Ovary (tissue), 10 donors: ENCODE measurements at places on chromosomes 16 and 17. TPM values are rescaled to one million over a fixed set of nuclear protein-coding genes. Genes with fewer than 3 reads are reported as not detected.

Gene ELP5
- 55.7 TPM for total RNA-seq

Gene PPY
- not detected for total RNA-seq

DNA sequence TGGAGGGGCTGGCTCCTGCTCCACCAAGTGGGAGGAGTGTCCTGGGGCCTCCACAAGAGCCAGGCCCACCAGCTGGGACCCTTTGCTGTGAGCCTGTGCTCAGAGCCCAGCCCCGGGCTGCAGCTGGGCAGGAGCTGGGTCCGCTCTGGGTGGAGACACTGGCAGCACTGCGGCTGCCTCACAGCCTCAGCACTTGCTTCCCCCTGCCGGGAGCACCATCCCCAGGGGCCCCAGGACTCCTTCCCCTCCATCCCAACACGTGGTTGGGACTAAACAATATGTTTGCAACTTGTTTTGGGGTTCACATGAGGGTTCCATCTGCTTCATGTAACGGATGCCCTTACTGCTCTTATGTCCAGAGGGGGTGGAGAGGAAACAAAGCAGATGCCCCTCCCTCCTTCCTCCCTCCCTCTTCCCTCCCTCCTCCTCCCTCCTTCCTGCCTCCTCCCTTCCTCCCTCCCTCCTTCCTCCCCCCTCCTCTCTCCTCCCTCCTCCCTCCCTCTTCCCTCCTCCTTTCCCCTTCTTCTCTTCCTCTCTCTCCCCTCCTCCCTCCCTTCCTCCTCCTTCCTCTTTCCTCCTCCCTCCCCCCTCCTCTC lies 16.3 kb upstream of the CBFA2T3 start:
- no peak for DNase-seq

Gene PMFBP1
- 0.69 TPM for total RNA-seq

- no peak for DNase-seq
These were observed 151.7 kb downstream of the RBFOX3 start for GRCh38 chr17:79459003-79459655.

Gene CACNG5
- not detected for total RNA-seq

Gene KRTAP9-9
- total RNA-seq, result not detected

GRCh38 chr16:89256651-89257254 lies 39.2 kb downstream of the ZNF778 start:
- peak; percentile 52 for DNase-seq

GRCh38 chr17:47257651-47258339 lies 4.2 kb downstream of the ITGB3 start:
- no peak for DNase-seq

Gene GFAP
- 1.1 TPM for total RNA-seq
